CD4-positive, alpha-beta T cell treated with Interleukin-10 for 1 hour (primary cell): ENCODE measurements at places on chromosomes 7 and 10.

DNA sequence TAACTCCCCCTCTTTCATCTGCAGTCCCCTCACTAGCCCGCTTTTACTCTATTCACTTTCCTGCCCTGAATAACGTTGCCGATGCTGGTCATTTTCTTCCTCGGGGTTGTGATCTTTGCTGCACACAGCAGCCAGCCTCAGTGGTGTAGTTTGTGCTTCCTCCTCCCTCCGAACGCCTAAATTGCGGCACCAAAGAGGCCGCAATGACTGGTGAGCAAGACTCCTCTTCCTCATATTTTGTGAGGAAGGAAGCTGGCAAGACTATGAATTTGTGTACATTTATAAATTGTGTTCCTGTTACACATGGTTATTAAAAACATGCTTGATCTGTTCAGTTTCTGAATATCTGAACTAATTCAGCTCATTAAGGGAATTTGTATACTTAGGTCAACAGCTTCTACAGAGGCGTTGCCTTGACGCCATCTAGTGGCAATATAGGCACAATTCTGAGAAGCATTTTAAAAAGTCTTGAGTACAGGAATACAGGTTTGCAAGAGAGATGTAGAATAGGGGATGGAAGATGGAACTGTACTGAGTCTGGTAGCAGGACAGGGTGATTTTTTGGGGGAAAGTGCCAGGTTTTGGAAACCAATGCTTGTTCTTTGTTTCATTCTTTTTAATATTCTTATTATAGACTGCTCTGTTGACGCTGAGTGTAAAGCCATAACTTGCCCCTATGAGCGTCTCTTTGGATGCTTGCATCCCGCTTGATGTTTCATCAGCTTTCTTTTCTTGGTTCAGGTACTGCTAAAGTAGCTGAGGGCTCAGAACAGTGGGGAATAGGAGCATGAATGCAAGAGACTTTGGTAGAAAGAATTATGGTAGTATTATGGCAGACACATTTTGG, 4.1 kb upstream of the TAS2R5 start:
- DNase-seq: peak; percentile 52

- no peak for DNase-seq
These were observed 176.8 kb downstream of the ZMYND11 start for GRCh38 chr10:311901-312665.

- DNase-seq: no peak
These were observed 66.9 kb downstream of the GALNT17 start for GRCh38 chr7:71198887-71199286.

- DNase-seq: no peak
These were observed 152.2 kb upstream of the PDE1C start for GRCh38 chr7:32222251-32222900.

- no peak for DNase-seq
These were observed 102.4 kb upstream of the VWC2 start for GRCh38 chr7:49670991-49671390.

DNA sequence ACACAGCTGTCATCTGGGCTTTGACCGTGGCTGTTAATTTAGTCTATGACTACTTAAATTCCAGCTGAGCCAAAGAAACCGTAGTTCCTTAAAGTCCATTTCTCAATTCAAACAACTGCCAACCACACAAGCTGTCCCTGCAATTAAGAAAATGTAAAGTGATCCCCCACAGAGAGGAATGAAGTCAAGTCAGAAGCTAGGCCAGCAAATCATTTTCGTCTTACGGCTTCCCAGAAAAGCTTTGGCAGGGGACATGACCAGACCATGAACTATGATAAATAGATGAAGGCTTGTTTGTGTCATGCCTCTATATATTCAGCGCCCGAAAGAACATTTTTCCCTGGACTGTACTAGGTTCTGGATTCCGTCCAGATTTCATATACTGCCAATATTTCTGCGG, 54.6 kb downstream of the HACD1 start:
- DNase-seq: no peak

DNA sequence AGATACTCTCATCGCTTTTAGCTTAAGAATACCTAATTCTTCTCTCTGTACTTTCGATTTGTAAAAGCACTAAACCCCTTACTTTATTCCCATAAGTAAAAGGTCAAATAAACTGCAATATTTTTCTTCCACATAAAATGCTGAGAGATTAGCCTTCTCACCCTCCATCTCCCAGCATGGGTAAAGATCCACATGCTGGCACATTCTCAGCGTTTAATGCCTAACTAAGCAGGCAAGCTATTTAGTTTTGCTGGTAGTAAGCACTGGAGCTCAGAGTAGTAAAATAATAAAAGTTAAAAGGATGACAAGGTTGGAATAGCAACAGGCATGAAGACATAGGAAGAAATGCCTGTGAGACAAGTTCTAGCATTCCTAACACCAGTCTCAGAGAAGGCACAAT, 65.9 kb upstream of the NEBL start:
- no peak for DNase-seq

- no peak for DNase-seq
These were observed 958.4 kb downstream of the TYW1 start for GRCh38 chr7:67955061-67955460.

- no peak for DNase-seq
These were observed 369.6 kb downstream of the KCNMA1 start for GRCh38 chr10:77267703-77268675.

DNA sequence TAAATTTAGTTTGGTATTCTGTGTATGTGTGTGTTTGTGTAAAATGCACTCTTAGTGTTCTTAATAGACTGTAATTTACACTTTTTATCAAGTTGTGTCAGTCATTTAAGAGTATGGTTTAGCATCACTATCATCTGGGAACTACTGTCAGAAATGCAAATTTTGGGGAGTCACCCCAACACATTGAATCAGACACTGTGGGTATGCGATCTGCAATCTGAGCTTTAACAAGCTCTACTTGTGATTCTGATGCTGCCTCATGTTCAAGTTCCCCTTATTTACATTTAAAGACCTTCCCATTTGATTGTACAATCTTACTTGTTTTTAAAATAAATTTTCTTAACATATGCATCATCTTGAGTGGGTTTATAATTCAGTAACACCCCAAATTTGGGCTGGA, 218.1 kb upstream of the FOXP2 start:
- no peak for DNase-seq

DNA sequence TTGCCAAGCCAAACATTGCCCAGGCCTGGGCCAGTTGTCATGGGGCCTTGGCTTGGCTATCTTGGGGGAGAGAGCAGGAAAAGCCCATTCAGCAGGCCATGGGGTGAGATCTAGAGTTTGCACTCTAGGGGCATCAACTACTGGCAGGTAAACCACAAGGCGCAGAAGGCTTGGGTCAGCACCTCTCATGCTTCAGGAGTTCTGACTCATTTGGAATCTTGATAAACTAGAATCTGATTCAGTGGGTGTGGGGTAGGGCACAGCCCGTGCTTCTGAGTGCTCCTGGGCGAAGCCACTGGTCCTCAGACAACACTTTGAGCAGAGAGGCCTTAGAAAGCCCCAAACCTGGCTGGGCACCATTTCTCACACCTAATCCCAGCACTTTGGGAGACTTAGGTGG, 81.1 kb downstream of the RGS10 start:
- DNase-seq: no peak

GRCh38 chr7:25876092-25876491, 275.9 kb upstream of the NFE2L3 start:
- DNase-seq: no peak

DNA sequence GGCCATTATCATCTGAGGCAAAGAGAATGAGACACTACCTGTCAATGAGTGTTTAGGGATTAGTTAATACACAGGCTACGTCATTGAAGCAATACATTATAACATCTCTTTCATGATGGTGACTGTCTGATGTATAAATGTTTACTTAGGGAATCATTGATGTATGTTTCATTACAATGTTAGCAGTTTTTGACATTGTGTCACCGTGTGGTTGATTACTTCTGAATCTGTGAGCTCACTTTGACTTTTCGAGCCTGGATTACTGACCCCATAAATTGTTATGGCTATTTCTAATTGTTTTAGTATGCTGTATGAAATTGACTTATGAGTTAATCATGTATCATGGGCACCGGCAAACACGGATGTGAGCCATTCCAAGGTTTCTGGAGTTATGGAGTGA, 494.0 kb downstream of the MAGI2 start:
- no peak for DNase-seq

- no peak for DNase-seq
These were observed 2.0 kb downstream of the HOXA11 start for GRCh38 chr7:27182861-27183681.

- no peak for DNase-seq
These were observed 82.5 kb downstream of the ABLIM1 start for GRCh38 chr10:114575417-114576131.

- DNase-seq: no peak
These were observed 50.6 kb upstream of the TES start for GRCh38 chr7:116159711-116160110.

GRCh38 chr7:114432703-114433102, 18.1 kb downstream of the FOXP2 start:
- no peak for DNase-seq

GRCh38 chr7:28328822-28329660, 83.3 kb upstream of the CREB5 start:
- no peak for DNase-seq

- no peak for DNase-seq
These were observed 109.0 kb upstream of the STARD3NL start for GRCh38 chr7:38069052-38069451.

DNA sequence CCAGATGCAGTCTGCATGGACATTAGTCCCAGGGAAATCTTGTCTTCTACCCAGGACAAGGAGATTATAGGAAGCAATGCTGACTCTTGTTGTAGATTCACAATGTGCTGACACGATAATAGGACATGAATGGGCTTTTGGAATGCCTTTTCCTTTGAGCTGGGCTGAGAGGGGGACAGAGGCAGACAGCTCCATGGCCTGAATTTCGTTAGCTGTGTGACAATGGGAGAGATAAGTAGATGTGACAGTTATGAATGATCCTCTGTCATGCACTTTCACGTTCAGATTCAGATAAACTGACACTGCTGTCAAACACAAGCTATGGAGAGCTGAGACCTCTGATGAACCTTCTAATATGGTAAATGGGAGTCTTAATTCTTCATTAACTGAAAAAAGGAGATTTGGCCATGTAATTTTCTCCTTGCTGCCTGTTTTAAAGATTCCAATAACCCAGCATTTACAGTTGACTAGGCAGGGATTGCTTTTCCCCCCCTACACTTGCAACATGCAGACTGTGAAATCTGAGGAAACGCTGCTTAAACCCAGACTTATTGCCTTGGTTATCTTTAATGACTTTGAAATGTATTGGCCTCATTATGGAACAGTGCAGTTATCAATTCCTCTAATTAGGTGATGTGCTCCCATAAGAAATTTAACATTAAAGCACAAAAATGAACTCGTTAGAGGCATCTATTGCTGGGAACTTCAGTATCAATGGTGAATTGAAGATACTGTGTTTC, 669.3 kb downstream of the AUTS2 start:
- DNase-seq: no peak

- DNase-seq: no peak
These were observed 64.2 kb upstream of the DKK1 start for GRCh38 chr10:52249850-52250395.

- no peak for DNase-seq
These were observed 115.2 kb downstream of the HIP1 start for GRCh38 chr7:75623390-75624133.
